ENCODE measurements at places on chromosomes 16 and 17.
A peak's percentile ranks its signal among the peaks of the same experiment; 100 is the strongest.

GRCh38 chr17:78272181-78272913 is 40.9 kb downstream of the TMEM235 start:
- no peak for DNase-seq

GRCh38 chr16:9154567-9155410 is 63.3 kb downstream of the HAPSTR1 start:
- DNase-seq, result no peak

DNA sequence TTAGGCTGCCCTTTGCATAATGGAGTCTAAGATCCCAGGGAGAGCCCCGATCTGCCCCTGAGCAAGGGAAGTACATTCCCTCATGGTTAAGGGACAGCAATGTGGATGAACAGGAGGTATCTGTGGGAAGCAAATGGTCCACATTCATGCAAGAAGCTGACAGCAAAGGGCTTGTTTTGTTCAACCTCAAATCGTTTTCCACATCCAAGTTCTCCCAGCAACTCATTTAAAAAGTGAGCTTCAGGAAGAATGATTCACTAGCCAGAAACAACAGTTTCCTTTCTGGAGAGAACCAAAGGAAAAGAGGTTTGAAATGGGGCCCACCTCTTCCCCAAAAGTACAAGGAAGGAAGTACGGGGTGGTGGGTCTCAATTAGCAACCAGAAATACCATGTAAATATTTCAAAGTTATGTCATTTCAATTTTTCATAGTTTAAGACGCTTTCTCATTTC is 9.4 kb downstream of the HSPB9 start:
- DNase-seq, result no peak

DNA sequence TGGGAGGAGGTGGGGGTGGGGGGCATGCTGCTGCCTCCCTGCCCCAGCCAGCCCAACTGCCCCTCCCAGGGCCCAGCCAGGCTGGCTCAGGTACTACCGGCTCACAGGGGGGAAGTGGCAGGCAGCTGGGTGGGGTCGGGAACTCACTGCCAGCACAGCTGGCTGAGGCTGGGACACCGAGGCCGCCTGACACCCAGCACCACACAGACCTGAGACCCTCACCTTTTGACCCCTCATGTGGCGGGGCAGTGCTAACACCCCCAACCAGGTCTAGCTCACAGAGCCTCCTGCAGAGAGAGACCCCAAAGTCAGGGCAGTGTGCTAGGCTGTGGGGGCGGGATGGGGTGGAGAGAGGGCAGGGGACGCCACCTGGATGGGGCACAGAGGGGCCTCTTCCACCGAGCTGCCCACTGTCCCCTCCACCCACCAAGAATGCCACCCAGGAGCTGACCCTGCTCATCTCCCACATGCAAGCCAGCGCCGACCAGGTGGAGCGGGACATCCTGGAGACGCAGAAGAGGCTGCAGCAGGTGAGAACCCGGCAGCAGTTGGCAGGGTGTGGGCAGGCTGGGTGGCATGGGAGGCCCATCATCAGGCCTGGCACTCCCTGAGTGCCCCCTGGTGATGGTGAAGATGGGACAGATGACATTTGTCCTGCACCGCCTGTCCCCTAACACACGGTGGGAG is 3.0 kb downstream of the EVPLL start:
- DNase-seq, result no peak

- DNase-seq, result no peak
Observed at GRCh38 chr16:57621521-57622271, 6.7 kb upstream of the ADGRG1 start.

DNA sequence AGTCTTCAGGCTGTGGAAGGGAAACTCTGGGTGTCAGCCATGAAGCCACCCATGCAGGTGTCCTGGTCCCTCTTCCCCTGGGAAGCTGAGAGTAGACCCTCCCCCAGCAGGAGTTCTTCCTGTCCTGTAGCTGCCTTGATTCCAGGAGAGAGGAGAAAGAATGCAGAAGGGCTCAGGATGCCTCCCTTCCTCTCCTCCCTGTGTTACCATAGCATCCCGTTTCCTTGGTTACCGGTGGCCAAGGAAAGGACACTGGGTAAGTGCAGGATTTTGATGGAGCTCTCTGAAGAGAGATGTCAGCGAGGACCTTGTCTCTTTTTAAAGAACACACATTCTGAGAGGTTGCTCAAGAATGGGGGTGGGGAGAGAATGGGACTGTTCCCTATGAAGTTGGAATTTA is 304.1 kb upstream of the N4BP1 start:
- no peak for DNase-seq

GRCh38 chr16:55871411-55872038 is 3.6 kb downstream of the CES5A start:
- DNase-seq, result no peak

DNA sequence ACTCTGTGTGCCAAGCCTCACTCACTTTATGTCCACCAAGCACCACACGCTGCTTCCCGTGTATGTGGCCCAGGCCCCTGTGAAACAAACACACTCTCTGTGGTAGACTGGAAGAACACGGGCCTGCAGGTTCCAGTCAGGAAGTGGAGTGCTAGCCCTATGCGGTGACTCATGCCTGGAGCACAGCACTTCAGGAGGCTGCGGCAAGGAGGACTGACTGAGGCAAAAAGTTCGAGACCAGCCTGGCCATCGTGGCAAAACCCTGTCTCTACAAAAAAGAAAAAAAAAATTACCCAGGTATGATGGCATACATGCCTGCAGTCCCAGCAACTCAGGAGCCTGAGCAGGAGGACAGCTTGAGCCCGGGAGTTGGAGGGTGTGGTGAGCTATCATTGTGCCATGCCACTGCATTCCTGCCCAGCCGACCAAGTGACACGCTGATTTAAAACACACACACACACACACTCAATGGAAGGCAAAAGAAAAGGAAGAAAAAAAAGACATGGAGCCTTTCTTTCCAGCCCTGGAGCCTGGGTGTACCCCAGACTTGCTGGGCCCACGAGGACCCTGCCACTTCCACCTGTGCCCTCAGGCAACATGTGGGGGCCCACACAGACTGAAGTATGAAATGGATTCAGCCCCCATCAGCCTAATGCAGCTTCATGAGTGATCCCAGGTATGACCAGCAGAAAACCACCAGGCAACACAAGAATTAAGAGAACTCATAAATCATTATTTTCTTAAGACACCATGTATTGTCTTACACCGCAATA is 126.6 kb downstream of the ANKRD11 start:
- peak; percentile 82 for DNase-seq

DNA sequence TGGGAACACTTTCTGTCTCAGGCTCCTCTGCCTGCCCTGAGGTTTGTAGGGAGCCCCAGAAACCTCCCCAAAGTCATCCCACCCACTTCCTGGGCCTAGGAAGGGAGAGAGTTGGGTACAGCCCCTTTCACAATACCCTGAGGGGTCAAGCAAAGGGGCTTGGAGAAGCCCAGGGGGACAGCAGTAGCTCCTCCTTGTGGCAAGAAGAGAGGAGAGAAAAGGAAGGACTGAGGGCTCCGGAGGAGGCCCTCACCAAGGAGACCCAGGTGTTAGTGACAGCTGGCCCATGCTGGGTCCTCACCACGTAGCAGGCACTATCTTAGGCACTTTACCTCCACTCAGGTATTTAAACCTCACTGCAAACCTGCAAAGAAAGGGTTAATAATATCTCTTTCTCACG is 112.8 kb downstream of the IRX5 start:
- DNase-seq, result peak; percentile 47

DNA sequence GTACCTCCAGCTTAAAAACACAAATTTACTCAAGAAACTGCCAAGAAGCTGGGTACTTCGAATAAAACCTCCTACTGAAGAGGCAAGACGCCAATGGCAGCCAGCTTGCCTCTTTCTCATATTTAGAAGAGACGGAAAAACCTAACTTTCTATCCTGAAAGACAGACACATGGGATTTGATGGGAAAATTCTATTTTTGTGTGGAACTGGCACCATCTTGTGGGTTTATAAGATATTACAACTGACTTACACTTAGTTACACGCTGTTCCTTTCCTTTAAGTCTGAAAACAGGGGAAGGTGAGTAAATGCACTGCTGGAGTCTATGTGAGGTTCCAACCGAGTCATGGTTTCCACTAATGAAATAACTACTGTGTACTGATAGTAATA is 10.3 kb downstream of the ZNF18 start:
- DNase-seq, result peak; percentile 42

DNA sequence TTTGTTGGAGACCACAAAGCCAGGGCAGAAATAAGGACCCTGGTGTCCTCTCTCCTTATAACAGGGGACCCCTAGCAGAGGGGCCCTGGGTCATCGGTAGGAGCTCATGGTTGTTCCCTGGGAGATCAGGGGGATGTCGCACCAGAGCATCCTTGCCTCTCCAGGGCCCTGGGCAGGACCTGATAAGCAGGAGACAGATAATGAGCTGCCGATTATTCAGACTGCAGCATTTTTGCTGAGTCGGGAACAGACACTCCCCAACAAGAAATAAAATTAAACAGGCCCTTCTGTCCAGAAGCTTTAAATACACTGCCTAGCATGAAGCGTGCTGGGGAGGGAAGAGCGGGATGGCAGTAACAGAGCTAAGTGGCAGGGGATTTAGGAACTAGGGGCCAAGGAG is 15.4 kb upstream of the GFAP start:
- DNase-seq, result no peak

GRCh38 chr17:44022246-44022645 is 7.5 kb upstream of the TMEM101 start:
- no peak for DNase-seq

DNA sequence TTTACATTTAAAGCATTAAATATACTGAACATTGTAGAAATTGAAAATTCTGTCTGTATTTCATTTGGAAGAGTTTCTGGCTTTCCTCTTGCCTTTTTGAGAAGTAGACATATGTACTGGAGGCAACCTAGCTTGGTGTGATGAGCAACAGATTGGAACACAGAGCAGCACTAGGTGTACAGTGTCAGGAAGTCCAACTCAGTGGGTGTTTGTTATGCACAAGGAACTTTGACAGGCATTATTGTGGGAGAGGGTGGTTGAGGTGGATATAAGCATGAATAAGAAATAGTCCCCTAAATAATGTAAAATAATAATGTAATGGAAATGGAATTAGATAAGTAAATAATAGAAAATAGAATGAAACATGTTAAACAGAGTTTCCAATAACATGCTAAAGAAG is 58.1 kb downstream of the PPM1E start:
- no peak for DNase-seq

GRCh38 chr16:9708972-9709620 is 473.1 kb downstream of the GRIN2A start:
- DNase-seq, result no peak

DNA sequence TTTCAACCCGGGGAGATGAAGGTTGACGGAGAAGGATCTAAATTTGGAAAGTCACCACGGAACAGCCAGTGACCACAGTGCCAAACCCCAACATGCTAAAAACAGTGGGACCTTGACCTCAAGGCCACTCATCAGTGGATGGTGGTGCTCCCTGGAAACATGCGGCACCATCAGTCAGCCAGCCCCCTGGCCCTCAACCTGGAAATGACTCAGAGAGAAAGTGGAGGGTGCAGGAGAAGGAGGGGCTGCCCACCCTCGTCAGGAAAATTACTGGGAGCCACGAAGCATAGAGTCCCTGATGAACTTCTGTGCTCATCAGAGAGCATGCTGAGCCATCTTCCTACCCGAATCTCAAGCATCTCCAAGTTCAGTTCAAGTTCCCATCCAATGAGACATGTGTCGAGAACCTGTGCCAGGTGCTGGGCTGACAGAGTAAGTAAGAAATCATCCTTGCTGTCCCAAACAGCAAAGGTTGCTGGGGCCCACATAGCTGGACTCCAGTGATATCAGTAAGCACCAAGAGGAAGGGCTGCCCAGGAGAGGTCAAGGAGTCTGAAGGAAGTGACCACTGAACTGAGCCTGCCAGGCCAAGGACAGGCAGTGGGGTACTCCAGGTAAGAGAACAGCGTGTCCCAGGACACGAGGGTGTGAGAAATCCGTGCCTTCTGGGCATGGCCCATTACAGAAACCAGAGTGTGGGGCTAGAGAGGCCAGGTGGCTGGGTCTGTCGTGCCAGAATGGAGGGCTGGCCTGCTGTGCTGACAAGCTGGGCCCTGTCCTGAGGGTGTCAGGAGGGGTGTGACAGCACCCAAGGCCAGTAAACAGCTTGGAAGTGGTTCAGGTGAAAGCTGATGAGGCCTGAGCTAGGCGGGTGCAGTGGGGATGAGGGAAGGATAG is 5.2 kb downstream of the PECAM1 start:
- DNase-seq, result peak; percentile 93

DNA sequence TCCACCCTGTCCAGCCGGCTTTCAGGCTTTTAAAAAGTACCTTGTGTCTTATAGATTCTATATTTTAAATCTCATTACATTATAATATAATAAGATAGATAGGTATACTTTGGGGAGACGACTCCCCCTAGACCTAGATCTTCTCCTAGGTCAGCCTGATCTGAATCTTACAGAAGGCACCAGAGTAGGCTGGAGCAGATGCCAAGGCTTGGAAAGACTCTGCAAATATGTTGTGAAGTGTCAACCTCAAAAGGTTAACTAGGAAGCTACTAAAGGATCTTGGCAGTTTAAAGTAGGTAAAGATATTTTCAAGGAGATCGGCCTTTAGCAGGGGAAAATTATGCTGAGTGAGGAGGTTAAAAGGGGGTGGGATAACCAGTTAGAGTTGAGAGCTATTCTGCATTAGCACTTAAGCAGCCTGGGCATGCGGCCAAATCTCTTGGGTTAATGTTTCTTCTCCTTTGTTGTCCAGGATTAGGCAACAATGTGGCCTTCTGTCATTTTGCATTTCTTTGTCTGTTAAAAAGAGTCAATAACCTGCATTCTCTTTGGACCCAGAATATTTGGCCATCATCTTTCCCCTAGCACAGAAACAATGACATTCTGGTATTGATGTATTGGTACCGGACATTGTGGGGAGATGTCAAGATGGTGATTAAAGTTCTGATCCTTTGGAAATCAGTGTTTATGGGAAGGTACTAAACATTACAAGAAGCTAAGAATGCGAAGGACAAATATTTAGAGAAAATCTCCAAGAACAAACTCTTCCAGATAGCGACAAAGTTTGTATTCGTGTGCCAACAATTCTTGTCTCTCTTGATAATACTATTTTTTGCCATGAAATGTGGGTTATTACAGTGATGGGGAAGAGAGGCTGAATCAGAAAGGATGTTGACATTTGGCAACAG is 51.2 kb upstream of the DHX40 start:
- peak; percentile 54 for DNase-seq

DNA sequence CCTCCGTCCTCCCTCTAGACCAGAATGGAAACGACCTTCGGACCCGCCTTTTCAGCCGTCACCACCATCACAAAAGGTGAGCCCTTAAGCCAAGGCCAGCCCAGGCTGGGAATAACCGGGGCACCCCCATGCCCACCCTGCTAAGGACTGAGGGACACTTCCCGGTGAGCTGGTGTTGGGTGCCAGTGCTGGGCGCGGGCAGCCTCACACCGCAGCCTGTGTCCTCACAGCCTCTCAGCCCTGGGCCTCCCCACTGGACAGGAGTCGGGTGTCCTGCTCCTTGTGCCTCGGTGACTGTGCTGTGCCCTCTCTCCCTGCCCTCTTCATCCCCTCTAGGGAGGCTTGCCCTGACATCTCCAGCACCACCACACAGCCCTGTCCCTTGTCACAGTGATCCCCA is 10.3 kb downstream of the TRAF7 start:
- DNase-seq, result no peak

DNA sequence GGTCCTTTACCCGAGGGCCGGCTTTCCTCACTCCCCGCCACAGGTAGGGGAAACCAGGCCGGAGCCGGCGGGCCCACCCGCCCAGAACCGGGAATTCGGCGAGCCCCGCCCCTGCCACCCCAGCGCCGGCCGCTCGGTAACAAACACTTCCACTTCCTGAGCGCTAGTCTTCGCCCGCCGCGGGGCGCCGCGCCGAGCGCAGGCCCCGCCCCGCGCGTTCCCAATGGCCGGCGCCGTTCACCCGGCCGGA is 224 bp upstream of the NHERF1 start:
- DNase-seq, result no peak

All from NB4 (cell line).